ENCODE measurements at places on chromosomes 16 and 17.

- DNase-seq: no peak
These were observed 191.7 kb downstream of the PRKCB start for GRCh38 chr16:24027466-24027865.

GRCh38 chr17:63960430-63960829 is 12.3 kb downstream of the SCN4A start:
- no peak for DNase-seq

- DNase-seq: no peak
These were observed 17.3 kb downstream of the CARD14 start for GRCh38 chr17:80187090-80187489.

DNA sequence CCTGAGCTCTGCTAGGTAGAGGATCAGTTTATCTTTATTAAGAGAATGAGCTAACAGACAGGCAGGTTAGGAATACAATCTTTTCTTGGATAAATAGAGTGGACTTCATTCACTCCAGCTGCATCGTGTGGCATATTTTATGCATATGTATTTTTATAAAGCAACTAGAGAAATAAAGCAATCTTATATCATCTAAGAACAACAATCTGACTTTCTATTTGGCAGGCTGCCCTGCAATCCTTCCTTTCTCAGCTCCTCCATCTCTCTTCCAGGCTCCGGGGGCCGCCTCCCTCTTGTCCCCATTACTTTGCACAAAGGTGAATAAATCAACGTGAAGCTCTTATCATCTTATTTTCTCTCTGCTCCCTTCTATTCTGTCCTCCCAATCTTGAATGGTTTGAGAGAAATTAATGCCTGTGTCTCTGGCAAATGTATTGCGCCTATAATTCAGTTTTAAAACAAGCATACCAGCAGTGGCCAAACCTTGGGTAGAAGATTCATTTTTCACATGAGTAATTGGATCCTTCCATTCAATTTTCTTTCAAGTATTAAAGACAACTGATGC is 64.5 kb downstream of the HS3ST3A1 start:
- no peak for DNase-seq

DNA sequence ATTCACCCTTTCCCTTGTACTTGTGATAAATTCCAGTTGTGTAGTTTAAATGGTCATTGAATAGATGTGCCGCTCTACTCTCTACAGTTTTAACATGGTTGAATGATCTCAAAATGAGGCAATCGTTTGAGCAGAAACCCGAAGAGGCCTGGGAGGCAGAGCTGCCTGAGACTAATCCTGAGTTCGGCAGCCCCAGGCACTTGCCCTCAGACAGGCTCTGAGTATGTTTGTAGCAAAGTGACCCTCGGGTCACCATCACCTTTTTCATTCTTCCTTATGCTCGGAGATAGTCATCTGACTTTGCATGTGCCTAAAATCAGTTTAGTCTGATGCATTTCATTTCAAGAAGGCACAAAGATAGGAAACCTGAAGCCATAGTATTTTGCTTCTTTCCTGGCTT is 184.0 kb upstream of the RBFOX1 start:
- no peak for DNase-seq

- no peak for DNase-seq
These were observed 33.1 kb upstream of the NF1 start for GRCh38 chr17:31061678-31062077.

- peak; percentile 85 for DNase-seq
These were observed 204.9 kb downstream of the PRKCA start for GRCh38 chr17:66507103-66507923.

DNA sequence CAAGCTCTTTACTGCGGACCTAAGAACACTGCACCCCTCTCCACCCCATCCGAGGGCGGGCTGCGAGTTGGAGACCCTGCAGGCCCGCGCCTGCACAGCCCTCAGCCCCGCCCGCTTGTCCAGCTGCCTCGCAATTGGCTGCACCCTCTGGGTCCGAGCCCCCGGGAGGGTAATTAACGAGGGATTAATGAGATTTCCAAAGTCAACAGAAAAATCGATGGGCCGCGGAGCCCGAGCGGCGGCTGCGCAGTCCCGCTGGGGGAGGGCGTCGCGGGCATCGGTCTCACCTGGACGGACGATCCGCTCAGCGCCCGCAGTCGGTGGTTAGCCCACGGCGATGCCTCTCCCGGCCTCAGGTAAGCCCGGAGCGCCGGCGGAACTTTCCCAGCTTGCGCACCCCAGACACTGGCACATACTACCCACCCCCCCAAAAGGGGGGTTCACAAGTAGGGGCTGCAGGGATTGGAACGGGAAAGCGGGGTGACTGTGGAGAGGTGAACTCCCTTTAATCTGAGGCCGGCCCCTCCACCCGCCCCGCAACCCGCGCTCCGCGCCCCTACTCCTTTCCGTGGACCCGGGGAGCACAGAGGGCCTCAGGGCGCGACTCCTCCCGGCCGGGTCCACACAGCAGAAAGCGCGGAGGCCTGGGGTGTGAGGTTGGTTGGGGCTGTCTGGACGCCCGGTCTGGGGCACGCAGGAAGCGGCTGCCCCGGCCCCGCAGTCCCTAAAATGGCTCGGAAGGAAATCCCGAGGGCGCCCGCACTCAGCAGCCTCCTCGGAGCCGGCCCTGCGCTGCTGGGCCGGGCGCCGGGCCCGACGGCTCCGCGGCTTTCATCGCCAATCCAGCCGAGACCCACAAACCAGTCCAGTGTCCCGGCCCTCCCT is at the start of gene OTOP3:
Gene OTOP3, plus strand, starts transcription at position 314 of the 885 bp plus-strand sequence. Its CDS starts 24 bp downstream, at position 338.
- DNase-seq: no peak

DNA sequence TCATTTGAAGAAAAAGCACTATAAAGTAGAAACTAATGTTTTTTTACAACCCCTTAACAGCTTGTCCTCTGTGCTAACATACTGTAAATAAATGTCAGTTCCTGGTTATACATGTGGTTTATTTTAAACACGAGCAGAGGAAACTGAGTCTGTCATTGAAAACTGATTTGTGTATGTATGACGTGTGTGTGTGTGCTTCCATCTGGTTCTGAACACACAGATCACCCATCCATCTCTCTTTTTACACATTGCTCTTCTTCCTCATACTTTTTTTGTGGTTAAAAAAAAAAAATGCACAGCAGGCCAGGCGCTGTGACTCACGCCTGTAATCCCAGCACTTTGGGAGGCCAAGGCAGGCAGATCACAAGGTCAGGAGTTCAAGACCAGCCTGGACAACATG is 49.5 kb downstream of the ZNF423 start:
- DNase-seq: no peak

DNA sequence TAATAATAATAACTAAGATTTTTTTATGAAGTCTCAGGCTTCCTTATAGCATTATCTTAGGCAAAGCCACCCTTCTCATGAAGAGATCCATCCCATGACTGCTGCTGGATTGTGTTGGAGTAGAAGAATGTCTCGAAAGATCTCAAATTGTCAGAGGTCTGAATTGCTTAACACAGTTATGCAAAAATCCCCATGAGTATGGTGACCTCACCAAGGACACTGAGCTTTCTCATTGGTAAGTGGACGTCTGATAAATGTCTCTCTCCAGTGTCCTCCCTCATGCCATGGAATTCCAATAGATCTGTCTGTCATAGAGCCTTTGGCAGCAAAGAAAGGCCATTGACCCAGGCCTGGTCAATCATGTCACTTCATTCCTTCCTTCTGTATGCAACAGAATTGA is 264.5 kb downstream of the CDH11 start:
- no peak for DNase-seq

DNA sequence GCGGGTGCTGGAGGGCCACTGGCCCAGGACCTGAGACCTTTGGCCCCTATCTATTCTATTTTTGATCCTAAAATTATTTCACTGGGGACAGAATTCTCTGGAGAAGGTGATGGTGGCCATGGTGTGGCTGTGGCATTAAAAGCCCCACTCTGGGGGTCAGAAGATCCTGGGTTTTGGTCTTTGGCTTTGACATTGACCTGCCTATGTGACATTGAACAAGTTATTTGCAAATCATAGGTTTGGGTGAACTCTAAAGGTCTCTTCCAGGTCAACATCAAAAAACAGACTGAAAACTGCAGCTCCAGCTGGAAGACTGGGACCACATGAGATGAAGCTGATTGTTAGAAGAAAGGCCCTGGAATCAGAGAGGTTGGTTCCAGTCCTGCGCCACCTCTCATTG is 2.3 kb upstream of the CDH1 start:
- no peak for DNase-seq

DNA sequence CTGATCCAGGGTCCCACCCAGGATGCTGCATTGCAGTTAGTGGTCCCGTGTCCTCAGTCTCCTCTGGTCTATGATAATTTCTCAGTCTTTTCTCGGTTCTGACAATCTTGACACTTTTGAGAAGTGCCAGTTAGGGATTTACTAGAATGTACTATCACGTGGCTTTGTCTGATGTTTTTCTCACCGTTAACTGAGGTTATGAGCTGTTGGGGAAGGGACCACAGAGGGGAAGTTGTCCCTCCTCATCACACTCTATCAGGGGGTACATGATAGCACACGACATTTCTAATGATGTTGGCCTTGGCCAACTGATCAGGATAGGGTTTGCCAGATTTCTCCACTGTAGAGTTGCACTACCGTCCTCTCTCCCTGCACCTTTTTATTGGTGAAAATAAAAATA is 250.9 kb upstream of the SDK2 start:
- DNase-seq: no peak

- DNase-seq: no peak
These were observed 476.2 kb downstream of the HAPSTR1 start for GRCh38 chr16:9567666-9568065.

GRCh38 chr16:8887952-8888560 is 5.9 kb downstream of the LITAFD start:
- DNase-seq: no peak

GRCh38 chr16:1335211-1335971 is 1.9 kb downstream of the BAIAP3 start:
- DNase-seq: no peak

- no peak for DNase-seq
These were observed 2.6 kb downstream of the NT5C start for GRCh38 chr17:75128694-75129505.

- DNase-seq: no peak
These were observed 80.7 kb downstream of the RAB11FIP4 start for GRCh38 chr17:31472137-31472536.

DNA sequence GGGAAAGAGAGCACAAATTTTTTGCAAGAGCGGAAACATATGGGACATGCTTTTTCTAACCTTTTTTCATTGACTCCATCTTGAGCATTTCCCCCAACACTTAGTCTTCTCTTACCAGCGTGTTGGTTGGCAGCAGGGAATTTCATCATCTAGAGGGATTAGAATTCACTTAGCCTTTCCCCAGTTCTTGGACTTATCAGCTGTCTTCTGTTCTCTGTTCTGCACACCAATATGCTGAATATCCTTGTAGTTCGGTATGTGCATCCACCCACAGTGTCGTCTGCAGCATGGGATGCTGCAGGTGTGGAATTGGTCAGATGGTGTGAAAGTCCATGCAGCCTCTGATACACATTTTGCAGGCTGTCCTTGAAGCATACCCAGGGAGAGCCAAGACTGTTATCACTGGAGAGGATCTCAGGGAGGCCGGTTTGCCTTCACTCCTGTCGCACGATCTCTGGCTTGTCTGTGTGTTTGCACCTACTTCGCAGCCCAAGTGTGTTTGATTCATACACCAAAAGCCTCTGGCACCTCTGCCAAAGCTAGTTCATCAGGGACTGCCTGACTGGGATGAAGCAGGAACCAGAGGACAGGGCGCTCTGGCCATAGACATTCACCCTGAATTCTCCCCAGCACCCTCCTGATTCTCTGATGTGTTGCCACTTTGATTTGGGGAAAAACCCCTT is 93.3 kb downstream of the SOCS1 start:
- no peak for DNase-seq

DNA sequence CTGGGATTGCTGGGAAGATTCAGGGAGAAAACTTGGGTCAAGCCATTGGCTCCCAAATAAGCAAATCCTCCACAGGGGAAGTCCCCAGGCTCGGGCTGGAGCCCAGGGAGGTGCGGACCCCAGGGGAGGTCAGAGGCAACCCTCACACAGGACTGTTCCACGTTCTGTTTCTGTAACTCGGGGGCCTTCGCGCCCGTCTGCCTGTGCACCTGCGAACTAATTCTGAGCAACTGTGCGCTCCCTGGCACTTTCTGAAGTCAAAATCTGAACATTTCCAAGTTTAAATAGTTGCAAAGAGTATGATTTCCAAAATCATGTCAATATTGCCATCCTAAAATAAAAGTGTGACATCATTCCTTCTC is 16.8 kb downstream of the TIMM22 start:
- DNase-seq: no peak

DNA sequence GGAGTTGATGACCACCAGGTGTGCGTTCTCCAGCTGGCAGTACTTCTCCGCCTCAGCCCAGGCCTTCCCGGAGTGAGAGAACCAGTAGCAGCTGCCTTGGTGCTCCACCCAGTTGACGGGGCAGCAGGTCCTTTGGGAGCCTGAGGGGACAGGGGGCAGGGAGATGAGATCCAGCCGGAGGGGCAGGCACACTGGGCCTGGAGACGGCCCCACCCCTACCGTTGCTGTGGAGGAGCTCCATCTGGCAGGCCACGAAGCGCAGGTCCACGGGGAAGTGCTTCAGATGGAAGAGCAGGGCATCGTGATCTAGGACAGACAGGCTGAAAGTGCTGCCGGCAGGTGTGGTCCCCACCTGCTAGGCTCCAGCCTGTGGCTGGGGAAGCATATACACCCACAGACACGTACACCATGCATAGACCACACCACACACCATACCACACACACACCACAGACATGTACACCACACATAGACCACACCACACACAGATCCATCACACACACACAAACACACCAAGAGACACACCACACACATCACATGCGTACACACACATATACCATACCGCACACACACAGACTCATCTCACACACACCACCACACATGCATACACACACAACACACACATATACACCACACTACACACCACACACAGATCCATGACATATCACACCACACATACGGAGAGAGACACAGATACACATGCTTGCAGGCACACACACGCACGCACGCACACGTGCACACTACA is 7.4 kb downstream of the ASGR2 start:
- DNase-seq: no peak

DNA sequence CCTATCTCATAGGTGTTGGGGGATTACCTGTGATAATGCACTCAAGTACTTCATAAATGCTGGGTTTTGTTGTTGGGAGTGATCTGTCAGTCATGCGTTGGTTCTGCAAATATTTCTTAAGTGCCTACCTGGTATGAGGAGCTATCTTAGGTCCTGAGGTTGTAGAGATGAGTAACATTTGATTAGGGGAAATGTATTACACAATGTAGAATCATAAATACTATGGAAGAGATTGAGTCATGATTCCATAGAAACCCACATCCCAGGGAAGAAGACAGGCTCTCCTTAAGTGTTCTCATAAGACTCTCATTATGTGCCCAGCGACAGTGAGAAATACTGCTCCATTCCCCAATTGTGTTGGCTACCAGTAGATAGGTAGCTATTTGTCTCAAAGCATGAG is 240.1 kb downstream of the FTO start:
- no peak for DNase-seq
